ENCODE measurements at places on chromosomes 5 and 9. TPM values are rescaled to one million over a fixed set of nuclear protein-coding genes. Genes with fewer than 3 reads are reported as not detected.

The GRPEL2 gene
- 92.1 TPM for total RNA-seq

The TSSK1B gene
- 0.21 TPM for total RNA-seq

The FBP2 gene
- not detected for total RNA-seq

The PCDHGB3 gene
- 0.43 TPM for total RNA-seq

The EGFLAM gene
- total RNA-seq, result not detected

Data from tracheal epithelial cell (primary cell).